LNCaP clone FGC (cell line): ENCODE measurements at places on chromosomes 6 and 20.

DNA sequence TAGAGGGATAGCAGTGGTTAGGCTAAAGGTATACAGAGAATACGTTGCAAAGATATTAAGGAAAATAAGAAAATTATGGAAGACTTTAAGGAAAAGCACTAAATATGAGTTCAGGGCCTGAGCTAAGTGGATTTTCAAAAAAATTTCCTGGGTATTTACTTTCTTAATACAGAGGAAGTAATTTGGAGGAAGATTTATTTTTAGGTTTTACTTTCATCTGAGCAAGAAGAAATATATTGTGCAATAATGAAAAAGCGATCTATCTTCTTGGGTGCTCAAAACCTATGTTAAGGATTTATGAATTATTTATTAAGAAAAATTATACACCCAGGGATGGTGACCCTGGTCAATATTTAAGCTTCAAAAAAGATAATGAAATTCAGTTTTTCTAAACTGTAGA lies 224.7 kb downstream of the PLCB1 start:
- no peak for DNase-seq

- no peak for DNase-seq
These were observed 11.6 kb upstream of the CD164 start for GRCh38 chr6:109393886-109394281.

GRCh38 chr6:134848076-134848475 lies 101.8 kb downstream of the ALDH8A1 start:
- no peak for DNase-seq

DNA sequence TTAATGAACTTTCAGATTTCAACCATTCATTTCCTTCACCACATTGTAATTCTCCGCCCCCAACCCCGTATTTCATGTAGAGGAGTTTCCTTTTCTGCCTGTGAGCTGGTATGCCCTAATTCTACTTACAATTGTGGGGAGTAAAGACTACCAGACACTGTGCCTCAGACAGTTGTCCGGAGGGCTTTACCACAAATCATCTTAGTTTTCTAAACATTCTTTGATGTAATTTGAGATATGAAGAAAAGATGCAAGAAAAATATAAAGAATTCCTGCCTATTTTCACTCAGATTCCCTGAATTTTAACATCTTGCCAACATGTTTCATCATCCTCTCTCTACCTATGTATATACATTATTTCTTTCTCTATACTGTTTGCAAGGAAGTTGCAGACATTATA lies 28.3 kb upstream of the LOC128125822 start:
- DNase-seq: no peak

DNA sequence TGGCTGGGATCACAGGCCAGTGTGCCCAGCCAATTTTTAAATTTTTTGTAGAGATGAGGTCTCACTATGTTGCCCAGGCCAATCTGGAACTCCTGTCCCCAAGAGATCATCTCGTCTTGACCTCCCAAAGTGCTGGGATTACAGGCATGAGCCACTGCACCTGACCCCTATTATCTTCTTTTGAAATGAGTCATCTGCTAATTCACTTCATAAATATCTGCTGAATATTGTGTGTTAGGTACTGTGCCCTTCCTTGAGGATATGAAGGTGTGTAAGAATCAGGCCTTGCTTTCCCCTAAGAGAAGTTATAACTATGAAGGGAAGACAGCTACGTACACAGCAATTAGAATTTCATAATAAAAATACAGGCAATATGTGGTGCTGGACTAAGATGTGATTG lies 8.2 kb downstream of the ATRN start:
- no peak for DNase-seq

- no peak for DNase-seq
These were observed 593 bp downstream of the DNMT3B start for GRCh38 chr20:32762754-32763201.

GRCh38 chr6:1609648-1610496 lies at the start of gene FOXC1:
Gene FOXC1 (plus strand): TSS chr6:1609915. CDS start chr6:1610446, 531 bp downstream.
- DNase-seq: peak; percentile 21

DNA sequence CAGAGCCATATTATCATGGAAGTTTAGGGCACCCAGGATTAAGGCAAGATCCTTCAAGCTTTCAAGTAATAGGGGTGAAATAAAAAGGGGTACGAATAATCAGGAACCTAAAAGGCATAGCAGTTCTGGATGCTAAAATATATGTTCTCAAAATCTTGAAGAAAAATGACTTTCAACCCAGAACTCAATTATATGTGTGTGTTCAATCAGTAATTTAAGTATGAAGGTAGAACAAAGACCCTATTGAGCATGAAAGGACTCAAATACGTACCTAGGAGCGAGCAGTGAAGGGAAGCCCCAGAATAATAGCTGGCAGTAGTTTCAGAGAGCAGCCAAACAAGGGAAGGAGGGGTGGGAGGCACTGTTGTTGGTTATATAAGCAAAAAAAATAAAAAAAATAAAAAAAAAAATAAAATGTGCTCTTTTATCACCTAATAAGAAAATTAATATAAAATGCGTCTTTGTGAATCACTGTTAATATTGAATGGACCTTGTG lies 45.4 kb downstream of the MYO6 start:
- DNase-seq: no peak

DNA sequence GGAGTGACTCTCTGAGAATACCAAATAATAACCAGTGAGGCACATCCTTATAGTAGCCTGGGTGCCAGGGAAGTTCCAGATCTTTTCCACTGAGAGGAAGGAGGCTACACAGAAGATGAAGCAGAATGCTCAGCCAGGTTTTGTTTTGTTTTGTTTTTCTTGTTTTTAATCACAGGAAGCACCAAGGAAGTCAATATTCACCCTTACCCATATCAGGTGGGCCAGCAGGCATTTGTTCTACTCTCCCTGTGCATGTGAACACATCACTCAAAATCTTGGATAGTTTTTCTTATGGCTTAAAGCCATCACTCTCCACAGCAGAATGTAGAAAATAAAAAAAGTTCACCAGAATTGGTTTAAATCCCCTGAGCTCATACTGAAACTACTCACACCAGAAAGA lies 10.5 kb downstream of the SLC17A1 start:
- DNase-seq: no peak

GRCh38 chr6:150342126-150342525 lies 26.7 kb upstream of the IYD start:
- DNase-seq: no peak

DNA sequence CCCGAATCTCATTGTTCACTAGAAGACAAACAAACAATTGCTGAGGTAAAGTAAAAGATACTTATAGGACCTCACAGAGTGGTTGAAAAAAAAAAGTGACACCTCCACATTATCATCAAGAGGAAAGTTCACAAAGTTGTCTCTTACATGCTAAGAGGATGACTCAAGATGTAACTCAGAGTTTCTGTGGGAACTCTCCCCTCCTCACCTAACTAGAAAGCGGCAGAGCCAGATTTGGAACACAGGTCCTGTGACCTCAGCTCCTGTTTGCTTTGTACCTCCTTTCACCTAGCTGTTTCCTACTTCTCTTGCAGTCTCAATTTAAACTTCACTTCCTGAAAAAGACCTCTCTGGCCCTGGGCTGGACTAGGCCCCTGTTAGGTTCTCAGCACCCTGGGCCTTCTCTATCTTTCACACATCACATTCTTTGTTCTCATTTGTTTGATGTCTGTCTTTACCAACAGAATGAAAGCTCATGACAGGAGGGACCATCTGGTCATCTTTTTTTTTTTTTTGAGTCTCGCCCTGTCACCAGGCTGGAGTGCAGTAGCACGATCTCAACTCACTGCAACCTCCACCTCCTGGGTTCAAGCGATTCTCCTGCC lies 60.8 kb downstream of the CD24 start:
- DNase-seq: no peak

DNA sequence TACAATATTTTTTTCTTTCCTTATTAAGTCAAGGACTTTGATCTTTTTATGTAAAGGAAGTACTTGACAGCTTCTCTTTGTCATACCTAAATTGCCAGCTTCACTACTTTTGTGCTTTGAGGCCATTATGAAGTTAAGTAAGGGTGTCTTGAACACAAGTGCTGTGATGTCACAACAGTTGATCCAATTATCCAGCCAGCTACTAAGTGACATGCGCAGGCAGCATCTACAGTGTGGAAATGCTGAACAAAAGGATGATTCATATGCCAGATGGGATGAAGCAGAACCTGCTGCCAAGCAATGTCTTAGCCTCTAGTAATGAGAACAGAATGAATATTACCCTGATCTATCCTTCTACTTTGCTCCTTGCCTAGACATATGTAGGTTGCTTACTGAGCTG lies 68.3 kb upstream of the TMEM244 start:
- DNase-seq: no peak

- no peak for DNase-seq
These were observed 31.1 kb upstream of the F13A1 start for GRCh38 chr6:6351511-6352025.

- no peak for DNase-seq
These were observed 136.9 kb downstream of the FOXO3 start for GRCh38 chr6:108697561-108698161.

- no peak for DNase-seq
These were observed 411.8 kb downstream of the CDKAL1 start for GRCh38 chr6:20946022-20946421.

- DNase-seq: peak; percentile 41
These were observed 148.5 kb downstream of the HDGFL1 start for GRCh38 chr6:22717915-22718314.

DNA sequence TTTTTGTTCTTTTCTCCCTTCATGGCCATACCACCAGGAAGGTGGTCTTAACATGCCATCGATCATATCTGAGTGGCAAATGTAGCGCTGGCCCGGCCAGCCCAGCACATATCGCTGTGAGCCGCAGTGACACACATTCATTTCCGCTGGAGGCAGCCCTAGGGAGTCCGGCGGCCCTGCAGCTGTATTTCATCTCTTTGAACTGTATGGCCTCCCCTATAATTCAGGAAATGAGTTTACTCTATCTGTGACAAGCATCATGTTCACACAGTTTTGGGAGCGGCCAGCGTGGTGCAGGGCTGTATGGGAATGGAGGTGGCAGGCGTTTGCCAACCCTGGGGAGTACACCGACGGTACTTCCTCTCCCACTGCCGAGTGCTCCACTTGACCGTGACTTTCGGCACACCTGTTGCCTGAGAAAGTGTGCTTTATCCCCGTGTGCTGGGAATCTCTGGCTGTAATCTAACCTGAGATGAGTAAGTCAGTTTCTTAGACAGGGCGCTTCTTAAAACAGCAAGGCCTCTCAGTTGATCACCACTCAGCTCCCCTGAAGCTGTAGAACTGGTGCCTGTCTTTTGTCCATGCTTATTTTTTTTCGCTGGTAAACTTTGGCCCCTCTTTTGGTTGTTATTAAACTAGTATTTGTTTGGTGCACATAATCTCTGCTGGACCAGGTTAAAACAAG lies 257.1 kb upstream of the TAB2 start:
- DNase-seq: no peak

DNA sequence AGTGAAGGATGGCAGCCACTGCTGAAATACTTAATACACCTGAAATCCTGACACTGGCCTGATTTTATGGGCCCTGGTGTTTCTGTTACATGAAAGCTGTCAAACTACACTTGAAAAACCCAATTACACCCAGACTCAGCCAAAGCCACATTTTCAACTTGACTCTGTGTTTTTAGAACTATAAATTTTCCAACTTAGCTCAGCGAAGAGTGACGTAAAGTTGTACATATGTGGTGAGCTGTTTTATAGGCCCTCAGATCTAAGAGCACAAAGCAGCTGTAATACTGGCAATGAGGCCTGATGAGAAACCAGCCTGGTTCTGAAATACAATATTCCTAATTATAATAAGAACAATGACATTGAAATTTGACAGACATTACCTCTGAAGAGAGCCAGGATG lies 18.6 kb downstream of the SCML4 start:
- DNase-seq: no peak

DNA sequence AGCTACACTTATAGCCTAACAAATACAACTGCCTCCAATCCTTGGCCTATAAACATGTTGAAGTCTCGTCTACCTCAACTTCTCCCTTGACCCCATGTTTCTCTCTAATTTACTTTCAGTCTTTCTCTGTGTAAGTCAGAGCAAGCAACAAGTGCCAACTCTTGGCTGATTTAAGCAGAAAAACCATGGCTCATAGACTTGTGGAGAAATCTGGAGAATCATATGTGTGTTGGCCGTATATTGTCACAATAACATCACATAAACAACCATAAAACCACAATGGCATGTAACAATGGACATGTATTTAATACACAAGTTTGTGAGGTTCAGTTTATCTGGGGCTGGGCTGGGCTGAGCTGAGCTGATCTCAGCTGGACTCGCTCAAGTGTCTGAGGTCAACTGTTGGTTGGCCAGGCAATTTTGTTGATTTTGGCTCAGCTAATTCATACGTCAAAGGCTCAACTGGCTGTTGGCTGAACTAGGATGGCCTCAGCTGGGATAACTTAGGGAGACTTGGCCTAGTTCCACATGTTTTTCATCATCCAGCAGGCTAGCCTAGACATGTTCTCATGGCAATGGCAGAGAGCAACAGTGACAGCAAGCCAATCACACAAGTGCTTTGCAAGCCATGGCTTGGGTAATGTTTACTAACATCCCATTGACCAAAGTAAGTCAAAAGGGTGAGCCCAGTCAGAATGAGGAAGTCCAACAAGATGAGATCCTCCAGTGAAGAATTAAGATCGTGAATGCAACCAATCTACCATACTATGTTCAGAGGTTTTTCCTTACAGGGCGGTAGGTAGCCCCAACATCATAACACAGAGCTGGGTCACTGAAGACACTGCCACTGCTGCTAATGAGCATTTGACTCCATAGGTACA lies 12.9 kb upstream of the TBC1D22B start:
- peak; percentile 100 for DNase-seq

GRCh38 chr6:155062866-155063341 lies 67.8 kb downstream of the TIAM2 start:
- no peak for DNase-seq

GRCh38 chr6:110614586-110614985 lies 138.2 kb upstream of the SLC22A16 start:
- no peak for DNase-seq

- DNase-seq: no peak
These were observed 495.4 kb upstream of the SOX4 start for GRCh38 chr6:21098134-21098533.

DNA sequence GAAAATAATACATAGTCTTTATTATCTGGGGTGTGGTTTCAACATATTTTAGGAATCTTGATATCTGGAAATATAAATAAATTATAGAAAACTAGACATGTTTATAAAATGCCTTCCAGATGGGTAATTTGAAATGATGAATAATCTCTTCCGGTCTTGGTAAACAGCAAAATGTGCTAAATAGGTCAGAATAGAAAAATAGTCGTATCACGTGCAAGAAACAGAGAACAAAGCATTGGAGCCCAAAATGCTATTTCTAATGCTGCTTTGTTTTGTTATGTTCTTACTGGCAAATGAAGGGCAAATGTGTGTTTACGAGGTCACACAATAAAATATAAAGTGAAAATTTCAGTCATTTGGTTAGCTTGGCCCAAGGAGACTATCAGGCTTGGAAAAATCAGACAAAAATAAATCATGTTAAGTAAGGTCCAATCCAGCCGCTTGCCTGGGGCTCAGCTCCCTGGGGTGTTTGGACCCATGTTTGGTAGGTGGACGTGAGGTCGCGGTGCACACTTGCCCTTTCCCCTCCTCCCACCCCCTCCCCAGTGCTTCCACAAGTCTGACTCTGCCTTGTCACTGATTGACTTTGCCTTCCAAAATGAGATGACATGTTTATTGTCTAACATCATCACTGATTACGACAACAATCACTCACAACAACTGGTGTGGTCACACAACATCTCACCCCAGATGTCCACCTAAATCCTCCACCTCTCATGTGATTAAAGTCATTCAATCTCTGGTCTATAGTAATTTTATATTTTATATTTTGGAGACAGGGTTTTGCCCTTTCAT lies 56.0 kb downstream of the RIN2 start:
- DNase-seq: no peak

GRCh38 chr6:27209196-27209595 lies 38.3 kb upstream of the PRSS16 start:
- DNase-seq: no peak
